ENCODE measurements at places on chromosomes 5 and 9.

DNA sequence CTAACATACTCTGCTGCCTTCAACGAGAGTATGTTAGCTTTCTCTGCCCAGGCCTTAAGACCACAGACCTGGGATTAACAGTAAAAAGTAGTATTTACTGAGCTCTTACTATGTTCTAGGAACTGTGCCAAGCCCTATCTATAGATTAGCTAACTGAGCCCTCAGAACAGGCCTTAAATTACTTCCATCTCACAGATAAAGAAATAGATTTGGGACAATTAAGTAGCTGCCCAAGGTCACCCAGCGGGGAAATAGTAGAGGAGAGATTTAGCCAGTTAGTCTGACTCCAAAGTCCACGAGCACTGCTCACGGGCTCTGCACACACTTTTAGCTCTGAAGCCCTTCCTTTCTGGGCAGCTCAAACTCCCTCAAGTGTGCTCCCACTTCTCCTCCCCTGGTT is 64.5 kb upstream of the EQTN start:
- no peak for DNase-seq

GRCh38 chr5:139408191-139408590 is 4.3 kb upstream of the SPATA24 start:
- DNase-seq = no peak

DNA sequence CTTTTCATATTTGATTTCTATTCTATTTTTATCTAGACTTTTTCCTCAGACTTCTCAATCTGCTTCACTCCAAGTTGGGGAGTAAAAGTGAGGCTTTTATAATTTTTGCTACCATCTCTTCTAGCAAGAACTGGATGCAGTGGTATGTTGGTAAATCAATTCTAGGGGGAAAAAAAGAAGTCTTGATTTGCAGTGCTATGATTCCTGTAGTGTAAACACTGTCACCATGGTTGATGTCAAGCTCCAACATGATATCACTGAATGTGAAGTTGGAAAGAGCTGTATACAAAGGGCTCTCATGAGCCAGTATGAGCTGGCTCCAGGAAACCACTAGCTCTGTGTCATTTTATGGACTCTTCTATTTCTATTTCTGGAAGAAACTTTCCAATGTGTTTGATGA is 439.2 kb downstream of the NTRK2 start:
- DNase-seq = no peak

GRCh38 chr5:60195083-60195482 is 301.6 kb upstream of the PDE4D start:
- no peak for DNase-seq

DNA sequence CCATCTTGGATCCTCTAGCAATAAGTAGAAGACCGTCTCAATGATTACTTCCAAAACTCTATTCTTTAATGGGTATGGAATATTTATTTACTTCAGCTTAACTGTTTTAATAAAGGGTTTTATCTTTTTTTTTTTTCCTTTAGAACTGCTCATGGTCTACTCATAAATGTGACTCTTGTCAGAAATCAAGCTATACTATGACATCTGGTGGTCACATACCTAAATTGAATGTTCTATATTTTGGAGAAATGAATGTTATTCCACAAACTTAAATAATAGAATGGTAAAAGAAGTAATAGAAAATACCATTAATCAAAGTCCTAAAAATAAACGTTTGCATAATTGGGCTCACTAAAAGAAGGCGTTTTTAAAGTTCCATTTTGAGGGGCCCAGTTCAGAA is 131.2 kb upstream of the PLCXD3 start:
- DNase-seq = no peak

DNA sequence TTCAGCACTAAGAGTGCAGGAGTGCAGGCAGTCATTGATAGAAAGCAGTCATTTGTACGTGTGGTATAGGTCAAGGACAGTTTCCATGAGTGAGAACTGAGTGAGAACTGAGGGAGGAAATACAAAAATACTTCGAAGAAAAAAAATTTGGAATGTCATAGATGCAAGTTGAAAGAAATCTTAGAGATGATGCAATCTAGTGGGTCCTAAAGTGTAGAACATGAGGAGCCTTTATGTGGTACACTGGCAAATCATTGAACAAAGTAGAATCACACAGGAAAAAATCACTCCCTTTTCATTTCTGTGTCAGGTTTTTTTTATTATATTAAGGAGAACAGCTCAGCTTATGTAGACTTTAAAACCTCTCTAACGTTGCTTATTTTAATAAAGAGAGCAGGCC is 26.4 kb upstream of the SLC1A1 start:
- no peak for DNase-seq

GRCh38 chr5:69531406-69531801 is 28.6 kb upstream of the GTF2H2C start:
- DNase-seq = no peak

DNA sequence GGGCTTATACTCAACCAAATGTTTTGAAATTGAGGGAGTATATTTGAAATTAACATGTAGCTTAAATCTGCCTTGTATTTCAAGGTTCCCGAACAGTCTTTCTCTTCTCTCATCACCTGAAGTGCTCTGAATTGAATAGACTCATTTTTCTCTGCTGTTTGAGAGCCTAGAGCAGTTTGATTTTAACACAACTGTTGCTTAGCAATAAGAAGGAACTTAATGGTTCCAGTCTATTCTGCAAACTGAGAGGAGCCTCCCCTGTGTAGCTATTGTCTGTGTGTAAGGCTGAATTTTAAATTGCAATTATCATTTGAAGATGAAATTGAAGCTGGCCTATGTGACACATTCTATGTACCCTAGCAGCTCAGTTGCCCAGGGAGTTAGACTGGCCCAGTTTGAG is 87.1 kb upstream of the CKMT2 start:
- no peak for DNase-seq

- DNase-seq = no peak
Measured at GRCh38 chr9:32589083-32589723, 16.2 kb upstream of the NDUFB6 start.

- DNase-seq = no peak
Measured at GRCh38 chr5:58641533-58641932, 58.7 kb downstream of the RAB3C start.

Data from activated CD4-positive, alpha-beta T cell treated with anti-CD3 and anti-CD28 coated beads for 1 hour (primary cell).